Ovary (tissue), 10 donors: ENCODE measurements at places on chromosomes 3 and 15.

DNA sequence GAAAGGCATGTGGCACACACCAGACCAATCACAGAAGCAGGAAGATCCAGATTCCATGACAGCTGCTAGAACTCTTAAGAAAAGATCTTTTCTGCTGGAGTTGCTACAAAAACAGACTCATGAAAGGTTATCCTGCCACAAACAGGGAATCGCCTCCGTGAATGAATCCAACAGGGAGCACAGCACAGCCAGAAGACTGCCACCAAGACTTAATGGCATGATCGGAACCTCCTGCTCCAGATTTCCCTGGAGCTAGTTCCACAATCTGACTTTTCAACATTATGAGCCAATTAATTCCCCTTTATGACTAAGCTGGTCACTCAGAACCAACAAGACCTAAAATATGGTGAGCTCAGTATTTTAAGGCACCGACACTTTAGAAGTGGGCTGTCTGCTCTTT lies 232.5 kb downstream of the FOXP1 start:
- DNase-seq: no peak

DNA sequence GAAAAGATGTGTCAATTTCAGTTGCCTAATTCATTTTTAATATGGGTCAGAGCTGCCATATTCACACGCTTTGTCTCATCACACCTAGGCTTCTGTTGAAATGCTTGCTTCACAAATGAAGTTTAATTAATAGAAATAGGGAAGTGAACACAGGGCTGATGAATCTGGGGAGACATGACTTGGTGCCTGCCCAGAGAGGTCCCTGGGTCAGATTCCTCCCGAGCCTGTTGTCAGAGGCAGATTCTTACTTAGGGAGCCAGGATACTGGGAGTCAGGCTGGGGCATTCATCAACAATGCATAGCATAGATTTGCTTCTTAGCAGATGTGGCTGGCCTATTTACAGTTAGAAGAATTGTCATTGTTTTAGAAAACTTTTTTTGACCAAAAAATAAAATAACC lies 90.6 kb downstream of the CACNA1D start:
- no peak for DNase-seq

GRCh38 chr3:110101361-110101760 lies 764.0 kb upstream of the DPPA4 start:
- no peak for DNase-seq

DNA sequence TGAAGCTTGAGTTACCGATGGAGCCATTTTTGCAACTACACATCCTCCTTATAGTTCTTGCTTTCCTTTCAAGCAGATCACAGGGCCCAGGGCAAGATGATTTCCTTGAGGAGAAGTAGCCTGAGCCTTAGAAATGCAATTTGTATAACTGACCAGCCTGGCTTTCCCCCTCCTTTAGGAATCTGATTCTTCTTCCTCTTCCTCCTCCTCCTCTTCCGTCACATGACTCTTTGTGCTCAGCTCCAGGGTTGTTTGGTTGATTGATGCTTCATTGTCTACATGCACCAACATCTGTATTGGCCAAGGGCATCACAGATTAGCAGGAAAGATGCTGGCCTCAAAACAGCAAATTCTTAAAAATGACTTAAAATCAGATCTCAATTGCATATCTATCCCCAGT lies 3.3 kb downstream of the SNAPC5 start:
- DNase-seq: no peak

DNA sequence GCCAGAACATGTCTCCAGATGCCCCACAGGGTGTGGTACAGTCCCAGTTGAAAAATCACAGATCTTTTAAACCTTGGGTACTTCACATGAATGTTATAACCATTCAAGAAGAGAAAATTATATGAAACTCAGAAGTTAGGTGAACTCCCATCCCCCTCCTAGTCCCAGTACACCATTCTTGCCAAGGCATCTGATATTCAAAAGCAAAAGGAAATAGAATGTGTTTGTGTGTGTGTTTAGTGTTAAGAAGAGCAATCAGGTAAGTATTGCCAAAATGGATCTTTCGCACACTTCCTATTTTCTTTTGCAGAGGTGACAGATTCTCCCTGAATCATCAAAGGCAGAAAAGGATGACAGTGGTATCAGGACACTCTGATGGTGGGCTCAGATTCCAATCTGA lies 44.1 kb upstream of the LMOD3 start:
- no peak for DNase-seq

DNA sequence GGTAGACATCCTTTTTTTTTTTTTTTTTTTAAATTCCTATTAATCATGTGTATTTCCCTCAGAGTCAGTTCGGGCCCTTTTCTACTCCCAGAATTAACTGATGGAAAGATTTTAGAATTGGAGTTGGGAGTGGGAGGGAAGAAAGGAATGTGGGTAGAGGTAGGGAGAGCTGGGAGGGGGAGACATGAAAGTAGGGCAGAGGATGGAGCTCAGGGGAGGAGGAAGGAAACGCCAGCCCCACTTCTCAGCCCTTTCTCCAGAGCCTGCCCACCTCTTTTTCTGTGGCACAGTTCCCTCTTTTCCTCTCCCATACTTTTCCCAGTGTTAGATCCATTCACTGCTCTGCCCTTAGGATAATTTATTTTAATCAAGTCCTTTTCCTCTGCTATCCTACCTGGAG lies 129.4 kb downstream of the VPS8 start:
- no peak for DNase-seq

- DNase-seq: no peak
Observed at GRCh38 chr3:16509721-16510619, 3.5 kb downstream of the RFTN1 start.

GRCh38 chr3:52289747-52290595 lies 2.3 kb downstream of the GLYCTK start:
- DNase-seq: no peak

DNA sequence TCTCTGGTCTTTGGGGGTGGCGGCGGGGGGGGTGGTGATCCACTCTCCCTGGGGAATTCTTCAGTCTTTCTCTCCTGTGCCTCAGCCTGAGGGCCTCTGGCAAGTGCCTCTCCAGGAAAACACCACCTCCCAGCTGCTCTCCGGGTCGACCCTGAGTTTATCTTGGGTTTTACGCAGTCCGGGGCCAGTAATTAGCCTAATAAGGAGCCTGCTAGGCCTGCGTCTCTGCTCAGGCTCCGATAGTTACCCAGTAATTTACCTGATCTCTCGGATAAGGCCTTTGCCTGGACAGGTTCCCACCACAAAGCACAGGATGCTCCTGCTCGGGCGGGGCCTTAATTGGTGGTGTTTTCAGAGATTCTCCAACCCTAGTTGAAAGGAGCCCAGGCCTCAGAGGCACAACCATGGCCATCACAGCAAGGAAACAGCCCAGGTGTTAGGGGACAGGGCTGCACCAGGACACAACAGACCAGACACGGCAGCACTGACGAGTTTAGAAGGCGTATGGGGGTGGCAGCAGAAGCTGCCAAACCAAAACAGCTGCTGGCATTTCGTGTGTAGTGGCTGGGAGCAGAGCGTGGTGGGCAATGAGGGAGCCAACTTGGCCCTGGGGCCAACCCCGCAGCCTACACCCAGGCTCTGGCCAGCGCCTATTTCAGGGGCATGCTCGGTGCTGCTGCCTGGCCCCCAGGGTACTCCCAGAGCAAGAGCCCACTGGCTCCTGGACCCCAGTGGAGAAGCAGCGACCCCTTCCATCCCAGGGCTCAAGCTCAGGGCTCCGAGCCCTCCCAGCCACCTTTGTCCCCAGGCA lies 71.4 kb downstream of the KLF13 start:
- no peak for DNase-seq

DNA sequence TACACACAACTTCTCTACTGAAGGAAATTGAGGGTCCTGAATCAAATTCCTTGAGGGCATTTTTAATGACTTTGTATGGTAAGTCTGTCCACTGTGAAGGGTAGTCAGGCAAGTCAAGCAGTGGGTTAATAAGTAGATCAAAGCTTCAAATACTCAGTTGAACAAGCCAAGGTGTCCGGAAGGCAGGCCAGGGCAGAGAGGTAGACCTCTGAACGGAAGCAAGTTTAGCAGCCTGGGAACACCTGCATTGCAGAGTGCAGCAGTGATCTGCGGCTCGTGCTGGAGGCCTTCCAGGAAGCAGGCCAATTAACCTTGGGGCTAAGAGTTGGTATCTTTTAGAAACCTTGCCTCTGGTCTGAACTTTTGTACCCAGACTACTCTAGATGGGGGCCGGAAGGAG lies 143.8 kb downstream of the LRTM1 start:
- DNase-seq: no peak

GRCh38 chr3:196918968-196919367 lies 23.4 kb downstream of the NCBP2 start:
- DNase-seq: no peak

- no peak for DNase-seq
Observed at GRCh38 chr15:43127752-43128151, 5.6 kb upstream of the TMEM62 start.

DNA sequence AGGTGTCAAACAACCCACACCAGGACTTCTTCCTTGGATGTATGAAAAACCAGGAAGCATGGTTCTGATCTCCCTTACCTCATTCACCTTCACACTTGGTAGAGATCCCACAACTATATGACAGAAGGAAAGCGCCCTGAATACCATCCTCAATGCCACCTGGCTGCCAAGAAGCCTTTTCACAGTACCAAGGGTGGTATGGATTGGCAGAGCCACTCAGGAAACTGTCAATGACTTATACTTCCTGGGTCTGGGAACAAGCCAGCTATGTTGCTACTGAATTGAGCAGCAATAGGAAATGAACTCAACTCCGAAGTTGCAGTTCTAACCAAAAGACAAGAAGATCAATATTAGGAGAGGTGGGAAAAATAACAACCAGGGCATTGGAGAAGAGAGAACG lies 72.5 kb upstream of the PSMD6 start:
- no peak for DNase-seq

DNA sequence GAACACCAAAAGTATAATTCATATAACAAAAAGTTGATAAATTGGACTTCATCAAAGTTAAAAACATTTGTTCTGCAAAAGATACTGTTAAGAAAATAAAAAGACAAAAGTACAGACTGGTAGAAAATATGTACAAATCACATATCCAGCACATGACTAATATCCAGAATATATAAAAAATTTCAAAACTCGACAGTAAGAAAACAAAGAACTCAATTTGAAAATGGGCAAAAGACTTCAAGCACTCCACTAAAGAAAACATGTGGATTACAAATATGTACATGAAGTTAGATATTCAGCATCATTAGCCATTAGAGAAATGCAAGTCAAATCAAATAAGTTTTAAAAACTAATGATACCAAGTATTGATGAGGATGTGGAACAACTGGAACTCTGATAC lies 6.7 kb downstream of the GK5 start:
- no peak for DNase-seq

GRCh38 chr3:153354641-153355040 lies 192.6 kb downstream of the RAP2B start:
- DNase-seq: no peak

GRCh38 chr3:50325497-50326181 lies 2.4 kb downstream of the TUSC2 start:
- no peak for DNase-seq

DNA sequence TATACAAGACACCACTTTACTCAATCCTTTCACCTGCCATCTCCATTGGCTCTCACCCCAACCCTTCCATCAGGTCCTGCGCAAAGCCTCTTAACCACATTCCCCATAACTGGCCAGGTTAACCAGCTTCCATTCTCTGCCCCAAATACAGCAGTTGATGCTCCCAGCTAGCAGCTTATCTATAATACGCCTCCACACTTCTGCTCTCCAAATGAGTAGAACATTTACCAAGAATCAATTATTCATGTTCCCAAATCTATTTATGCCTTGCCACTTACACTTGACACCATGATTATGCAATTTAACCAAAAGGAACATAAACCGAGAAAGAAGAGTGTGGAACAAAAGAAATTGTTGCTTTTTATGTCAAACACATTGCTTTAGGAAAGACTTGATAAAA lies 103.7 kb upstream of the TPM1 start:
- DNase-seq: no peak

DNA sequence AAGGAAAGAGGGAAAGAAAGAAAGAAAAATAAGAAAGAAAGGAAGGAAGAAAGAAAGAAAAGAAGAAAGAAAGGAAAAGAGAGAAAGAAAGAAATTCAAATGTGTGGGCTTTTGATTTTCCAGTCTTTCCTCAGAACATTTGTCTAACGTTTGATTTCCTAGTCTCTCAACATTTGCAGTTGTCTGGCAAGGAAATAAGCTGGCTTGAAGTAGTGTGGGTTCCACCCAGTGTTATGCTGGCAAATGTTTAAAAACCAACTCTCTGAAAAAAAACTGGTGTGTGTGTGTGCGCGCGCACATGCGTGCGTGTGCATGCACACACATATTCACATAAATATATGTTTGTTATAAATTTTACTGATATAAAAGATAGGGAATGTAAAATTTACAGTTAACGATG lies 54.6 kb upstream of the C3orf49 start:
- DNase-seq: no peak

DNA sequence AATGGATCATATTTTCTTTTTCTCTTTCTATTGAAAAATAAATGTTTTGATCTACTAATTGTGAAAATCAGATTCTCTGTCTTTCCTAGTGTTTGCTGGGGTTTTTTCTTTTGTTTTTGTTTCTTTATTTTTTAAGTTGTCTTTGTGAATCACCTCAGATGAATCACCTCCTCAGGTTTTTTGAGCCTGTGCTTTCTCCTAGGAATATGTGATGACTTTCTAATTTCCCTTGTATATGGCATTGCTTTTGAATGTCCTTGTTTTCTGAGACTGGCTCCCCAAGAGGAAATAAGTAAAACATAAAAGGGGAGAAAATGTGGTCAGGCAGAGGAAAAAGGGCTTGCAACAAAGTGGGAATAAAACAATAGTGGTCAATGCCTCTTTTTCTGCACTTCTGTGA lies 750.0 kb downstream of the ZPLD1 start:
- no peak for DNase-seq

GRCh38 chr3:65148687-65149086 lies 460.9 kb upstream of the ADAMTS9 start:
- no peak for DNase-seq

GRCh38 chr3:193868590-193868989 lies 267.4 kb upstream of the HES1 start:
- no peak for DNase-seq

DNA sequence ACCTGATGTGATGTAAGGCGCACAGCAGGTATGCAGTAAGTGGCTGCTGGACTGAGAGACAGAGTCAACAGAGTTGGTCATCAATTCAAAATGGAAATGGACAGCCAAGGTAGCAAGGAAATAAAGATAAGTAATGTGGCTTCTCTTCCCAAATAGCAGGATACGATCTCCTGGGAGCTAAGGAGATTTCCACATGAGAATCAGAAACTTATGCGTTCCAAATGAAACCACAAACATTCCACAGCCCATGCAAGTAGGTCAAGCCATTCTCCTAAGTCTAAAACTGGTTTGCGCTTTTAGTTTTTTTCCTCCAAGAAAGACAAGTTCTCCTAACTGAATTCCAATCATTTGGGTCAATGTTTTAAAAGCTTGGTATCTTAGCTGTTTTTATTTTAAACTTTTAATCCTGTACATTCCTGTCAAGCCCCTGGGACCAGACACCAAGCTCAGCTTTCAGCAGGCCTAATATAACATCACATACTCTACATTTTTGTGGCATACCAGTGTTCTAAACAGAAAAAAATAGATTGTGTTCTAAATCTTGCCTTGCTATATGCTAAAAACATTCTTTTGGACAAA lies 73.7 kb upstream of the TSPAN3 start:
- DNase-seq: no peak

GRCh38 chr3:52108302-52109232 lies 45.7 kb downstream of the POC1A start:
- DNase-seq: peak; percentile 37
